ENCODE measurements at places on chromosomes 16 and 17. TPM values are rescaled to one million over a fixed set of nuclear protein-coding genes. Genes with fewer than 3 reads are reported as not detected.
A peak's percentile ranks its signal among the peaks of the same experiment; 100 is the strongest.

DNA sequence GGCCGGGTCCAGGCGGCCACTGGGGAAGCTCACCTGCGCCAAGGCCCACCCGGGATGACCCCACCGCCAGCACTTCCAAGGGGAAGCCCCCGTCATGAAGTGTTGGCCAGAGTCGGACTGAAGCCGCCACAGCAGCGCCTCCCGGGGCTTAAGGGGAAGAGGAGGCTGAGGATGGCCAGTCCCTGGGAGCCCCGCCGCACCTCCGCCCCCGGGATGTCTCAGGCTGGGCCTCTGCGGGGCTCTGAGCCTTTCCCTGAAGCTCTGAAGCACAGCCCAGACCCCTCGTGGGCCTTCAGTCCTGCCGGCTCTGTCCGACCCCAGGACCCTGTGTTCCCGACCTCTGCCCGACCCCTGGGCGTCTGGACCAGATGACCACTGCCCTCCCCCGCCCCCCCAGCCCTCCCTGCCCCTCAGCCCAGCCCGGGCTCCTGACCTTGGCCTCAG, 42.8 kb upstream of the ACSF3 start:
- DNase-seq = no peak
- H3K27ac ChIP-seq = no peak overlapping the region
- H3K4me1 ChIP-seq = peaks cover 20% of the 10 kb centered on the region
- no peak overlapping the region for H3K4me3 ChIP-seq
- H3K27me3 ChIP-seq = peaks cover 3% of the 10 kb centered on the region

- no peaks in the 10 kb centered on the region for H3K36me3 ChIP-seq
- peak overlapping the region; percentile 83 for H3K27ac ChIP-seq
- peak overlapping the region; percentile 51 for H3K4me3 ChIP-seq
- no peak for DNase-seq
Observed at GRCh38 chr16:80931801-80932707, 74.6 kb downstream of the CMC2 start.

Gene CIAO2B
- total RNA-seq = 112 TPM

Gene SEPTIN1
- 1.2 TPM for total RNA-seq

GRCh38 chr17:50141026-50141744, 9.3 kb downstream of the PPP1R9B start:
- H3K27ac ChIP-seq = peak overlapping the region; percentile 39
- H3K4me3 ChIP-seq = no peak overlapping the region
- H3K4me1 ChIP-seq = peaks cover 68% of the 10 kb centered on the region
- DNase-seq = no peak

Gene RASD1
- 1.1 TPM for total RNA-seq

GRCh38 chr16:13483121-13483520, 436.8 kb upstream of the ERCC4 start:
- H3K36me3 ChIP-seq = no peaks in the 10 kb centered on the region
- H3K4me3 ChIP-seq = no peak overlapping the region
- H3K27ac ChIP-seq = no peak overlapping the region
- H3K4me1 ChIP-seq = peaks cover 34% of the 10 kb centered on the region

Gene TBC1D3G
- 2.9 TPM for total RNA-seq

Gene KRTAP3-2
- not detected for total RNA-seq

- peaks cover 10% of the 10 kb centered on the region for H3K36me3 ChIP-seq
- no peak for DNase-seq
- no peak overlapping the region for H3K4me3 ChIP-seq
- H3K27ac ChIP-seq = peak overlapping the region; percentile 89
Observed at GRCh38 chr17:4853208-4853671, 20.1 kb downstream of the MINK1 start.

Gene GAS7
- 16.8 TPM for total RNA-seq

GRCh38 chr17:79529661-79530081, 81.2 kb downstream of the RBFOX3 start:
- no peak overlapping the region for H3K27ac ChIP-seq
- no peak overlapping the region for H3K4me3 ChIP-seq
- DNase-seq = no peak
- H3K27me3 ChIP-seq = no peaks in the 10 kb centered on the region
- no peaks in the 10 kb centered on the region for H3K36me3 ChIP-seq

- peaks cover 93% of the 10 kb centered on the region for H3K36me3 ChIP-seq
- H3K4me3 ChIP-seq = no peak overlapping the region
- DNase-seq = no peak
- no peaks in the 10 kb centered on the region for H3K4me1 ChIP-seq
Observed at GRCh38 chr16:24568392-24568791, 29.0 kb downstream of the RBBP6 start.

DNA sequence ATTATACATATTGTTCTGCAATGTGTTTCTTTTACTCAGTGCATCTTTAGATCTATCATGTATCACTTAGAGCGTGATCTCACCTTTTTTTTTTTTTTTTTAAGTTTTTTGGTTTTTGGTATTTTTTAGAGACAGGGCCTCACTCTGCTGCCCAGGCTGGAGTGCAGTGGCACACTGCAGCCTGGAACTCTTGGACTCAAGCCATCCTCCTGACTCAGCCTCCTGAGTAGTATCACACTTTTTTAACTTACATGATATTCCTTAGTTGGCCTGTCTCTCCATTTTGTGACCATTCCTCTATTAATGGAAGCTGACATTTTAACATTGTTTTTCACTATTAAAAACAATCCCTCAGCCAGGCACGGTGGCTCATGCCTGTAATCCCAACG, 4.7 kb upstream of the MPO start:
- no peak overlapping the region for H3K27ac ChIP-seq
- no peaks in the 10 kb centered on the region for H3K36me3 ChIP-seq
- H3K4me1 ChIP-seq = no peaks in the 10 kb centered on the region
- no peak overlapping the region for H3K4me3 ChIP-seq
- no peaks in the 10 kb centered on the region for H3K27me3 ChIP-seq

DNA sequence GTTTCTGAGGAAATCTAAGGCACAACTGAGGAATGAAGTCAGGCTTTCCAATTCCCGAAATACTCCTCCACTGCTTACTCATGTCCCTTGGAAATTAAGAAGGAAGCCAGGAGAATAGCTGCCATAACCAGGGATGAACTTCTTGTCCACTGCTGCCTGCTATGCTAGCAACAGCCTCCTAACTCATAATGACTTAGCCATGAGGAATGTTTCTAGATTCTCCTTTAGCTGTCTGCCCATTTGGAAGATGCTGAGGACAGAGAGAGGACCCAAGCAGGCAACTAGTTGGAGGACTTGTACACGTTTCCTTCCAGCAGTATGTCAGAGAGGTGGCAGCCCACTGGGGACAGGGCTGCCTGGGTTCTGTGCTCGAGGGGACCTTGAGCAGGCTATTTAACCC, 939 bp upstream of the CCL2 start:
- no peak overlapping the region for H3K4me3 ChIP-seq
- H3K27me3 ChIP-seq = no peaks in the 10 kb centered on the region
- no peak for DNase-seq
- peaks cover 58% of the 10 kb centered on the region for H3K4me1 ChIP-seq

Gene PIGQ
- total RNA-seq = 19.2 TPM

Gene EPN3
- 24.5 TPM for total RNA-seq

DNA sequence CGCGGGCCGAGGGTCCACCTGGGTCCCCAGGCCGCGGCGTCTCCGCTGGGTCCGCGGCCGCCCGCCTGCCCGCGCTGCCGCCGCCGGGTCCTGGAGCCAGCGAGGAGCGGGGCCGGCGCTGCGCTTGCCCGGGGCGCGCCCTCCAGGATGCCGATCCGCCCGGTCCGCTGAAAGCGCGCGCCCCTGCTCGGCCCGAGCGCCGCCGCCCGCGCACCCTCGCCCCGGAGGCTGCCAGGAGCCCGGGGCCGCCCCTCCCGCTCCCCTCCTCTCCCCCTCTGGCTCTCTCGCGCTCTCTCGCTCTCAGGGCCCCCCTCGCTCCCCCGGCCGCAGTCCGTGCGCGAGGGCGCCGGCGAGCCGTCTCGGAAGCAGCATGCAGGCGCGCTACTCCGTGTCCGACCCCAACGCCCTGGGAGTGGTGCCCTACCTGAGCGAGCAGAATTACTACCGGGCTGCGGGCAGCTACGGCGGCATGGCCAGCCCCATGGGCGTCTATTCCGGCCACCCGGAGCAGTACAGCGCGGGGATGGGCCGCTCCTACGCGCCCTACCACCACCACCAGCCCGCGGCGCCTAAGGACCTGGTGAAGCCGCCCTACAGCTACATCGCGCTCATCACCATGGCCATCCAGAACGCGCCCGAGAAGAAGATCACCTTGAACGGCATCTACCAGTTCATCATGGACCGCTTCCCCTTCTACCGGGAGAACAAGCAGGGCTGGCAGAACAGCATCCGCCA, 504 bp downstream of the FOXC2 start:
- H3K27ac ChIP-seq = peak overlapping the region; percentile 68
- no peaks in the 10 kb centered on the region for H3K36me3 ChIP-seq
- DNase-seq = no peak

Gene TBC1D3K
- total RNA-seq = not detected

GRCh38 chr17:68522266-68522665, 10.0 kb downstream of the PRKAR1A start:
- no peaks in the 10 kb centered on the region for H3K27me3 ChIP-seq
- no peak overlapping the region for H3K27ac ChIP-seq
- H3K36me3 ChIP-seq = peaks cover 97% of the 10 kb centered on the region
- no peak overlapping the region for H3K4me3 ChIP-seq
- no peaks in the 10 kb centered on the region for H3K4me1 ChIP-seq

Gene ENPP7
- not detected for total RNA-seq

Gene CLEC10A
- 10.6 TPM for total RNA-seq

Gene CA10
- 0.38 TPM for total RNA-seq

GRCh38 chr17:82750241-82750908, 1.5 kb upstream of the TBCD start:
- no peaks in the 10 kb centered on the region for H3K36me3 ChIP-seq
- no peak overlapping the region for H3K4me3 ChIP-seq
- peaks cover 35% of the 10 kb centered on the region for H3K4me1 ChIP-seq
- no peak for DNase-seq
- H3K27ac ChIP-seq = no peak overlapping the region

GRCh38 chr16:138049-138417, 440 bp downstream of the NPRL3 start:
- peak overlapping the region; percentile 94 for H3K27ac ChIP-seq
- peaks cover 6% of the 10 kb centered on the region for H3K4me1 ChIP-seq
- H3K27me3 ChIP-seq = no peaks in the 10 kb centered on the region
- DNase-seq = no peak

Gene TPSAB1
- total RNA-seq = 3.0 TPM

DNA sequence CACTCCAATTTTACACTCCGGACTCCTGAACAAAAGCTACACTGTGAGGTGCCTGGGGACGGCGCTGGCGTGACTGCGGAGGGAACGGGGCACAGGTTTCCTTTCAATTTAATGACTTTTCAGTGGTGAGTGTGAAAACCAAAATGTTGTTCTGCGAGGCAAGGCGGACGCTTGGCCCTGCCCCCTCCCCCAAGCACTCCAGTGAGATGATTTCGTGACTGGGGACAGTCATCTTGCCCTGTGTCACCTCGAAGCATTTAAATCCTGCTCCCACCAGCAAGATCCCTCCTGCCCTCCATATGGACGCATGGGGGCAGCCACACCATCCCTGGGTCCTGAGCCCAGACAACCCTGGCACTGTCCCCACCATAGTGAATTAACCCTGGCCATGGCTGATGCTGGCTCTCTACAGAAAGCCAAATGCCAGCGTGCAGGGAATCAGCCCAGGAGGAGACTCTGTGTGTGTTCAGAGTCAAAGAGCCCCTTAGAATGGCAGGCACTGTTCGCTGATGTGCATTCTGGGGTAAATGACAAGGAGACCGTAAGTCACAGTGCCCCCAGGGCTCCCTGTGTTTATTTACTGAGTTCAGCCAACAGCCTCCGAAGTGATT, 41.0 kb downstream of the C16orf95 start:
- peaks cover 14% of the 10 kb centered on the region for H3K4me1 ChIP-seq
- no peaks in the 10 kb centered on the region for H3K36me3 ChIP-seq

DNA sequence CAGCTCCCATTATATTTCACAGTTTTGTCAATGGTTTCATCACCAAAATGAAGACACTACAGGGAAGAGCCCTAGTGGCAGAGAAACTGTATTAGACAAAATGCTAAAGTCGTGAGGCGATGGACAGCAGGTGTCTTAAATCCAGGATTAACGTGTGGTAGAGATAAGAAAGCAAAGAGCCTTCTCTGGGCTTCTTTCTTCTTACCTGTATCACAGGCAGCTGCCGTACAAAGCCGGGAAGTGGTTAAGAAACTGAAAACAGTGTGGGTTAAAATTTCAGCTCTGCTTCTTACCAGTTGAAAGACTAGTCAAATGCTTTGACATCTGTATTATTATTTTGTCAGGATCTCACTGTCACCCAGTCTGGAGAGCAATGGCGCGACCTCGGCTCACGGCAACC, 98.2 kb upstream of the NUDT7 start:
- no peak for DNase-seq
- no peak overlapping the region for H3K4me3 ChIP-seq
- no peaks in the 10 kb centered on the region for H3K36me3 ChIP-seq
- H3K27ac ChIP-seq = no peak overlapping the region

GRCh38 chr17:35254107-35254773, 11.4 kb downstream of the SLFN5 start:
- peaks cover 8% of the 10 kb centered on the region for H3K36me3 ChIP-seq
- DNase-seq = no peak
- no peaks in the 10 kb centered on the region for H3K27me3 ChIP-seq
- peaks cover 17% of the 10 kb centered on the region for H3K4me1 ChIP-seq

DNA sequence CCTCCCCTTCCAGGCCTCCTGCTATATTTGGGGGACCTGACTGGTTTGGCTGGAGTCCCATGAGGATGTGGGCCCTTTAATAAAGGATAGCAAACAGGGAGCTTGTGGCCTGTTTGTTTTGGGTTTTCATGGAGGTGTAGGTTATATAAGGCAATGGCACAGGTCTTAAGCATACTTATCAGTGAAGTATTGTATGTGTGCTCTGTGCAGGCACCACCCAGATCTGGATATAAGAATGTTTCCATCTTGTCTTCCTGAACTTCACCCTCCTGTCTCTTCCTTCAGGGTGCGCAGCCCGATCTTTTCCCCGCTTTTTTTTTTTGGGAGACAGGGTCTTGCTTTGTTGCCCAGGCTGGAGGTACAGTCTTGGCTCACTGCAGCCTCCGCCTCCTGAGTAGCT, 10.6 kb downstream of the SLC52A1 start:
- no peak for DNase-seq
- H3K36me3 ChIP-seq = peaks cover 20% of the 10 kb centered on the region
- H3K27me3 ChIP-seq = no peaks in the 10 kb centered on the region
- no peaks in the 10 kb centered on the region for H3K4me1 ChIP-seq
- H3K27ac ChIP-seq = no peak overlapping the region

Gene ADAMTS18
- total RNA-seq = not detected

DNA sequence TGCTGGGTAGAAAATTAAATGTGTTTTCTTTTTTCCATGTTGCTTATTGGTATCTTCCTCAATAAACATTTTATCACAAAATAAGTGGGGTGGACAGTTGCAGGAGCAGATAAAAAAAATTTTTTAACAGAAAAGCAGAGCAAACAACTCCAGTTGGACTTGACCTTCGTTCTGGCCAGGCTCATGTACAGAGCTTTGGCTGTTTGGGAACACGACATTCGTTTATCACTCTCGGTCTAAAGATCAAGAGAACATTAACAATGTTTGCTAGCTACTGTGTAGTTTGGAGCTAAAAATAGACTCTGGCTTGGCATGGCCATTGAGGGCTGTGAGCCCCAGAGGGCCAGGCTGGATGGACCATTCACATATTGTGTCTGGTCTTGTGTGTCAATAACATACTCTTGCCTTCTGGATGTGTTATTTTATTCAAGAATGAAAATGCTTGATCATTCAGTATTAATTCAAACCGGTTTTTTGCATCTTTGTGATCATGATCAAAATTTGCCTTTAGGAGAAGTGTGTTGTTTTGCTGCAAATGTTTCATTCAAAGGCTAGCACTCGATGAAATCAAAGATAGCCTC, 56.6 kb downstream of the TMEM186 start:
- no peaks in the 10 kb centered on the region for H3K27me3 ChIP-seq
- H3K4me3 ChIP-seq = no peak overlapping the region
- DNase-seq = no peak
- no peaks in the 10 kb centered on the region for H3K36me3 ChIP-seq

Gene TBC1D3H
- not detected for total RNA-seq
